NCI-H1694 (cell line): ENCODE measurements at places on chromosomes 4 and X.
A peak's percentile ranks its signal among the peaks of the same experiment; 100 is the strongest.

DNA sequence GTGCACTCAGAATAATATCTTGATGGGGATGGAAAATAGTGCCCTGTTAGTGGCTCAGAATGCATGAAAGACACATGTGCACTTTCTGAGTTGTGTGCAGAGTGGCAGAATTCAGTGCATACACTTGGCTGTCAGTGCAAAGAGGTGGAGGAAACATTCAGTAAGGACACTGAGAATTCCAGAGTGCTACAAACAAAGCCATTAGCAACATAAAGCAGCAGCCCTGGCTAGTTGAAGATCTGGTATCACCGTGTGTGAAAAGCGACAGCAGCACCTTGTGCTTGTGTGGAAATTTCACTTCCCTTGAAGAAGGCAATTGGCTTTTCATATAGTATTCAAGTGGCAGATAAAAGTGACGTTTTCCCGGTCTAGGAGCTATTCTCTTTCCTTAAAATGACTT is 810.4 kb downstream of the TRIML1 start:
- no peak for DNase-seq

- no peak for DNase-seq
Observed at GRCh38 chr4:85905761-85906160, 430.8 kb downstream of the ARHGAP24 start.

GRCh38 chr4:98996765-98997068 is 1.2 kb downstream of the METAP1 start:
- no peak for DNase-seq

DNA sequence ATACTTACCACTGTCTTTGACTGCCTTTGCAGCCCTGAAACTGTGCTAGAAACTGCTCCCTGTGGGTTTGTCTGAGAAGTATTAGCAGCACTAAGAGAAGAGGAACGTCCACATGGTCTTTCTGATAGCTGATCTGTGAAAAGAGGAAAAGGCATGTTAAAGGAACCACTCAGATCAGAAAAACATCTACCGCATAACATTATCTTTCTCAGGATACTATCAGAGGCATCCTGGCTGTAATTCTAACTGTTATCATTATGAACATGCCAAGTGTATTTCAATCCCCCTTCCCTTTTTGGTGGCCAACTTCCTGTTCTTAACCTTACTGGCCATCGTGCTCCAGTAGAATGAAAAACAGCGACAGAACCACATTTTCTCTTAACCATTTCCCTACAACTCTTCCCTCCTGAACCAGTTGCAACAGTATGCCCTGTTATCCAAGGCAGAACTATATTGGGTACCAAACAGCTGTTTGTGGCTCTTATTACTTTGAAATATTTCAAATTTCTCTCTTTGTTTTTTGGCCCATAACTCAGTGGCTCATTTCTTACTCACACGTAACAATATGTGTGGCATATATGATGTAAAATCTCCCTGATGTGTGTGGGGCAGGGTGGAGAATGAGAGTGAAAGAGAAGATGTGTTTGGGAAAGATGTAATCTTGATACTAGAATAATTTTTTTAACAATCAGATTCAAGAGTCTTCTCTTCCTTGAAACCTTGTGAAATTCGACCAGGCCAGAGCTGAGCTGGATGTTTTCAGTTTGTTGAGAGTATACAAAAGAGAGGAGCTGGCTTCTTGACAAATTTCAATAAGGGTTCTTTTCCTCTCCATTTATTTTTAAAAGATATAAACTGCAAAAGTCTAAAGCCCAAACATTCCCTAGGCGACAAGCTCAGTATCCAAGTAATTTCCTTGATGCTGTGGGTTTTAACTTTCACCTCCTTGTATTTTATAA is 35.2 kb downstream of the ARHGEF6 start:
- DNase-seq, result no peak

DNA sequence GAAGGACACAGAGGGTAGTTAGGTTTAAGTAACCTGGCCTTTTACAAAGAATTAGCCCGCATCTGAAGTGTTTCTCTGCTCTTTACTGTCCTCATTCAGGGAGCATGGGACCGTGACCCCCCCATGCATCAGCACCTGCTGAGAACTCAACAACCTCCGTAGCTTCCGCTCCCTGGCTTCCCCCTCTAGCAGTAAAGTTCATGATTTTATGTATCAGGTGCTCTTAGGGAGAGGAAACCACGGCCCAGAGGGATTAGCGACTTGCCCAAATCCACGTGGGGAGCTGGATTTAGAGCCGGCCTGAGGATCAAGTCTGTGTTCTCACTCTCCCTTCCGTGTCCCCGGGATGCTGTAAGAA is 284.6 kb upstream of the GATB start:
- DNase-seq, result no peak

- no peak for DNase-seq
Observed at GRCh38 chr4:81620442-81620841, 148.7 kb upstream of the RASGEF1B start.

- DNase-seq, result no peak
Observed at GRCh38 chr4:43275779-43276178, 383.3 kb downstream of the GRXCR1 start.

DNA sequence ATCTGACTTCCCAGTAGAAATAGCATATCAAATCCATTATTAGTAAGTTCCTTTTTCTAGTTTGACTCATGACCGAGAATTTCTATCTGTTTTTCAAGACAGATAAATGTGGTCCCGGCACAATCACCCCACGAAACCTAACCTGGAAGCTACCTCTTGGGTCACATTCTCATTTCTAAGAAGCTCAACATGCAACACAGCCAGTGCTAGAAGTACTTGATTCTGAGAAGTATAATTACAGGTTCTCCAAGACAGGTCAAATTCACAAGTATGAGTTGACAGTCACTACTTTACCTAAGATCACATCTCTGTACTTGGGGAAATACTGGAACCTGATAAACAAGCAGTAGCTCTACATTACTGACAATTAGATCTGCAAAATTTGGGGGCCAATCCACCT is 54.0 kb upstream of the PLAC1 start:
- DNase-seq, result no peak

- DNase-seq, result no peak
Observed at GRCh38 chr4:16572161-16572560, 326.3 kb downstream of the LDB2 start.

DNA sequence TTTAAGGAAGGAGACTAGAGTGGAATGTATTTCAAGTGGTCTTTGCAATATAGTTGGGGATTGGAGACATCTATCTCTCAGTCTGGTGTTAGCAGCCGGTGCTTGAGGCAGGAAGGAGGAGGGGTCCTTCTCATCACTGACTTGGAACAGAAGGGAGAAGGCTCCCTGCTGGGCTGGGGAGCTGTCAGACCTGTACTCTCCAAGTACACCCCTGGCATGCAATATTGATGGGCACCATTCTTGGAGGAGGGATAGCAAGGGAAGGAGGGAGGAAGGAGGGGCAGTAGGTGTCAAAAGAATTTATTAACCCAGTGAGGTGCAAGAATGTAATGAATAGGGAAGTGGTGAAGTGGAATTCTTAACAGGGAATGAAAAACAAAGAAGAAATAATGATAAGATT is 338.8 kb downstream of the UNC5C start:
- DNase-seq, result no peak

- DNase-seq, result no peak
Observed at GRCh38 chrX:119638725-119639471, 32.7 kb upstream of the NKRF start.

GRCh38 chr4:129672941-129673340 is 577.0 kb downstream of the C4orf33 start:
- DNase-seq, result no peak

DNA sequence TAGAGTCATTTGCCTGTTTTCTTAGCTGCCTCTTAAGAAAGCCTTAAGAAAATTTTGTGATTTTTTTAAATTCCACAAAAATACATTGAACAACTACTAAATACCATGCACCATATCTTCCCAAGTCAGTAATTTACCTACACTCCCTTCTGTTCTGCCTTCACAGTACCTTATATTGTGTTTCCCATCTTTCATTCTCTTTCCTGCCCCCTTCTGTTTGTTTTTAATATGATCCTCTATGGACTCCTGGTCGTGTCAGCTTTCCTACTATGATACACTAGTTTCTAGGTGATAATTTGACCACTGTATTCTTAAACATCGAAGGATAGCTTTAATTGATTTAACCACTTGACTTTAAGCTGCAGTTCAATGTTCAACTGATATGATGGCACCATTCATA is 297.7 kb upstream of the HAND2 start:
- DNase-seq, result no peak

DNA sequence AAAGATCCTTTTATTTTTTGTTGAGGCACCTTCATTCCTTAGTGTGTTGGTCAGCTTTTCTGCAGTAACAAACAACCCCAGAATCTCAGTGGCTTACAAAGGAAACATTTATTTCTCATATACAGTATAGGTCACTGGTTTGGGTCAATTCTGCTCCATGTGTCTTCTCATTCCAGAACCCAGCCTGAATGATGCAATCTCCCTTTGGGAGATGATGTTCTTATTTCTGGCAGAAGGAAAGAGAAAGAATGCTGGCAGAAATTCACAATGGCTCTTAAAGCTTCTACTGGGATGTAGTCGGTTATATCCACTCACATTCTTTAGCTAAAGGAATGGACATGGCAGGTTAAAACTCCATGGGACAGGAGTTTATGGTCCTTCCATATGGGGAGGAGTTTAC is 42.3 kb downstream of the IDS start:
- no peak for DNase-seq

DNA sequence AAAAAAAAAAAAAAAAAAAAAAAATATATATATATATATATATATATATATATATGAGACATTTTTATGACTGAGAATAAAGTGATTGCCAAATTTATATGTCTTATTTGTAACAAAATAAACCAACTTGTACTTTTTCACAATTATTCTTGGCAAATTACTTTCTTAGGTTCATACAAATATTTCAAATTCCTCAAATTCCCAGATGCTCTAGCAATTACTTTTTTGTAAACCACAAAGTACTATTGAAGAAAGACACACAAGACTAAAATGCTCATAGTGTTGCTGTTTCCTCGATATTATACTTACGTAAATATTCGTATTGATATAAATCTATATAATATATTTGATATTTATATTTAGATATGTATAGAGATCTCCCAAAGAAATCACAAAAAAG is 390.0 kb downstream of the FAT4 start:
- no peak for DNase-seq

DNA sequence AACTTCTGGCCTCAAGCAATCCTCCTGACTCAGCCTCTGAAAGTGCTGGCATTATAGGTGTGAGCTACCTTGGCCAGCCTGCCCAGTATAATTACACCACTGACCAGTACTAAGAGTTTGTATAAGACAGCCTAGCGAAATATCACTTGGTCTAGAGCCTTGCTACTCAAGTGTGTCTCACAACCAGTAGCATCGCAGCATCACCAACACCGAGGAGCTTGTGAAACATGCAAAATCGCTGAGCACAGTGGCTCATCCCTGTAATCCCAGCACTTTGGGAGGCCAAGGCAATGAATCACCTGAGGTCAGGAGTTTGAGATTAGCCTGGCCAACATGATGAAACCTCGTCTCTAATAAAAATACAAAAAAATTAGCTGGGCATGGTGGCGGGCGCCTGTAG is 102.0 kb upstream of the GATB start:
- no peak for DNase-seq

DNA sequence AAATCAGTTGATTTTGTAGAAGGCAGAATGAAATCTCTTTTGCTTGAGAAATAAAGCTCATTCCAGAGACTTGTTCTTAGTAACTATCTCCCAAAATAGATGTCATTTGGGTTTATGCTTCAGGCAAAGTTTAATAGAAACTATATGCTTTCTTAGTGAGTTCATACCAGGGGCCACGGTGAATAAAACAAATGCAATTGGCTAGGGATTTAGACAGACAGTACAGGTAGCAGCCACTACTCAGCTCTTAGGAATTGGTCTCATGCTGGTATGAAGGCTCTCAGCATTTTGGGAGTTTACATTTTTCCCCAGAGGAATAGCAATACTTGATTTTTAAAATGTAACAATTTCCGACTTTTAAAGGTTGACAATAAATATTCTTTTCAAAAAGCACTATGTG is 27.0 kb downstream of the GYPA start:
- DNase-seq, result no peak

DNA sequence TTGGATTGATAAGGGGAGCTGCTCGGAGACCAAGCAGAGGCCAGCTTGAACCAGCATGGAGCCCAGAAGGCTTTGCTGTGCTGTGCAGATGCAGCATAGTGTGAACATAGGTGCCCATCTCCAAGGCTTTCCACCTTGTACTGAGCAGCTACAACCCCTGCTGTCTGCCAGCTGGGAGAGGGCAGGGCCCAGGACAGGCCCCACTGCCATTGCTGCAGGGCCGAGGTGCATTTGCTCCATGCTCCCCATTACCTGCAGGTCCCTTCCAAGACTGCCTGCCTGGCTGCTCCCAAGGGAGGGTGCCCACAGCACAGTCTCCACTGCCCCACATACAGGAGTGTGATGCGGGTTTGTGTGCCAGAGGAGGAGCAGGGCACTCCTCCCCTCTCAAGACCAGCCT is 1016.0 kb upstream of the INTU start:
- no peak for DNase-seq

DNA sequence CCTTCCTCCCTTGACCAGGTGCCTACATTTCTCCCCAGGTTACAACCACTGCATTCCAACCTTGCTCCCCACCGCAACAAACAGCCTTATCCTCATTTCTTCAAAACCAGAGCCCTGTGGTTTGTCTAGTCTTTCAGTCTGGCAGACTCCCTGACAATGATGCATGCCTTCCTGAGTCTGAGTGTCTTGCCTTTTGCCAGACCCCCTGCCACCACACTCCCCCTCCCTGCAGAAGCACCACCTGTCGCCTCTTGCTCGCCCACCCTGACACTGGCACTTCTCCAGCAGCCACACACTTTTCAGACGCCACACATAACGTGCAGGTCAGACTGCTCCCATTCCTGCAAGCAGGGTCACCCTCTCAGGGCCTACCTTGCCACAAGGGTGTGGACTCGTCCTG is 349.2 kb upstream of the NOCT start:
- DNase-seq, result peak; percentile 11

GRCh38 chr4:153464068-153464467 is 2.1 kb upstream of the TMEM131L start:
- DNase-seq, result no peak

- no peak for DNase-seq
Observed at GRCh38 chr4:24669751-24670150, 85.4 kb upstream of the DHX15 start.

- no peak for DNase-seq
Observed at GRCh38 chr4:125070861-125071260, 243.9 kb upstream of the FAT4 start.

GRCh38 chrX:111353793-111354192 is 58.2 kb downstream of the DCX start:
- DNase-seq, result no peak

GRCh38 chr4:25484243-25484721 is 107.2 kb downstream of the ANAPC4 start:
- no peak for DNase-seq

DNA sequence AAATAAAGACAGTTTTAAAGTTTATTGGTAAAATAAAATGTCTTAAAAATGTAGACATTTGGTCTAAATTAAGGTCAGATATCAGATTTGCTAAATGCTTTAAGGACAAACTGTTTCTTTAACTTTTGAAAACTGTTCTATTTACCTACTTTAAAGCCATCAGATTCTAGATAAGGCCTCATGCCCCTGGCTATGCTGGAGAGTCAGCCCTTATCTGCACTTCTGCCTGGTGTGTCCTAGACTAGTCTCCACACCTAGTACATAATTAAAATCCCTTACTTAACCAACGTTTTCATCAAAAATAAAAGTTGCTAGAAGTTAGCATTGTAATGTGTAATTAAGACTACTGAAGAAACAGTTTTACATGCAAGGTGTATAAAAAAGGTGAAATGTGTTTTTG is 25.6 kb downstream of the HSD17B11 start:
- DNase-seq, result no peak
